ENCODE measurements at places on chromosomes 2 and 18.

GRCh38 chr2:1771626-1772280, 27.4 kb upstream of the PXDN start:
- no peak for DNase-seq

GRCh38 chr18:51425889-51426288, 228.4 kb upstream of the MEX3C start:
- DNase-seq: no peak

DNA sequence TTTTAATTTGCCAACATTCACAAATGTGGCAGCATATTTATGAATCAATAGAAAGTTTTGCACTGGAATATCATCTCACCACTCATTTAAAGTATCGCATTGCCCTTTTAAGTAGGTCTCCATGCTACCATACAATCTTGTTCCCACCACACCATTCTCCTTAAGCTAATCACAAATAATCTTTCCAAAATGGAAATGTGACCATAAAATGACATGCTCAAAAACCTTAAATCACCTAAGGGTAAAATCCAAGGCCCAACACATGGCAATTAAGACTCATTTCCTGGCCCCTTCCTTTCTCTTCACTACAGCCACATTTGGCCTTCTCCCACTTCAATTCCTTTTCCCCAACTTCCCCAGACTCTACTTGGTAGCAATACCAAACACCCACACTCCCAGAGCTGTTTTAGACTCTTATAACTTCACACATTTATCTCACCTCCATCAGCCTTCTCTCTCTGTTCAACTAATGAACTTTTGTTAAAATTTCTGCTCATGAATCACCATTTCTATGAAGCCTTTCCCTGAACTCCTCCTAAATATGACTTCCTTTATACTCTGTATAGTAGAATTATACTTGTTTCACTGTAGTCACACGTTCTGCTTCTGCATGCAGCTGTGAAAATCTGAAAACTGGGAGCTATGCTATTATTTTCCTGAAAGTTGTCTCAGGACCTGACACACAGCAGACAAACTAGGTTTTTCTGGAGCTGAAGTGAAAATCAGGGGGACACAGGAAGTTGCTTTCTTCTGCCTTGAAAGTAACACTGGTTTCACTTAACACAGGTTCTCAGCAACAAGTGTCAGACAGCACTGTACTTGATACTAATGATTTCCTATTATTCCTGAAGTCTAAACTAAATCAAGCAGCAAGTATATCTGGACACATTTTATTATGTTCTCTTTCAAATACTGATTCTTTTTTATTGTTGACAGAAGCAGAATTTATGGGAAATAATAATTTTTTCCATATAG, 303.9 kb downstream of the ZEB2 start:
- no peak for DNase-seq

DNA sequence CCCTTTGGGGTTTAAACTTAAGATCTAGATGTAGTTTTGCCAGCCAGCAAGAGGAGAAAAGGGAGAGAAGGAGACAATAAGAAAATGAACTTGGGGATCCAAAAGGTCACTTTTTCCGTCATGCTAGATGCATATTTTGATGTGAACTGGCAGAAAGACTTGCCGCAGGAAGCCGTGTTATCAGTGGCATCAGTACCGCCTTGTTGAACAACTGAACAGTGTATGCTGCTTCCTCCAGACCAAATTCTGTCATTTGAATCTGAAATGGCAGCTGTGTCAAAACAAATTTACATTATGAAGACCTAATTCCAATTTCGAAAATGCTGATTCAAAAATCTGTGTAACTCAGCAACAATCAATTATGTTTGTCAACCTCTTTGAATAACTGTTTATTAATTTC, 42.1 kb downstream of the TMEM200C start:
- no peak for DNase-seq

- no peak for DNase-seq
Measured at GRCh38 chr18:3885209-3885792, 435.3 kb downstream of the TGIF1 start.

- DNase-seq: no peak
Measured at GRCh38 chr2:4898706-4899105, 793.5 kb upstream of the SOX11 start.

GRCh38 chr2:46812361-46813019, 103.1 kb downstream of the MCFD2 start:
- DNase-seq: no peak

DNA sequence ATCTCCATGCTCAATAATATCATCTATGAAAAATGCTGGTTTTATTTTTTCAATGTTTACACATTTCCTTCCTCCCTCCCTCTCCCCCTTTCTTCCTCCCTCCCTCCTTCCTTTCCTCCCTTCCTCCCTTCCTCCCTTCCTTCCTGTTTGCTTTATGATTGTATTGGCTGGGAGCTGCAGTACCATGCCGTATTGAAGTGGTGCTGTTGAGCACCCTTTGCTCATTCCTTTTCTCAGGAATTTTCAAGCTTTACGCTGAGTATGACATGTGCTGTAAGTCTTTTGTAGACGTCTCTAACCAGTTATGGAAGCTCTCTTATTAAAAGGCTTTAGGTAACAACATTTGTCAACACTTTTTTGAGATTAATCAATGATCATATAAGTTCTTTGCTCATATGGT, 100.4 kb downstream of the SNTG2 start:
- no peak for DNase-seq

- no peak for DNase-seq
Measured at GRCh38 chr18:49304751-49305150, 155.7 kb downstream of the DYM start.

- no peak for DNase-seq
Measured at GRCh38 chr2:190420801-190421200, 12.6 kb downstream of the MFSD6 start.

- no peak for DNase-seq
Measured at GRCh38 chr2:105969552-105969951, 224.5 kb downstream of the UXS1 start.

GRCh38 chr2:16400127-16400623, 265.5 kb downstream of the CYRIA start:
- DNase-seq: no peak

DNA sequence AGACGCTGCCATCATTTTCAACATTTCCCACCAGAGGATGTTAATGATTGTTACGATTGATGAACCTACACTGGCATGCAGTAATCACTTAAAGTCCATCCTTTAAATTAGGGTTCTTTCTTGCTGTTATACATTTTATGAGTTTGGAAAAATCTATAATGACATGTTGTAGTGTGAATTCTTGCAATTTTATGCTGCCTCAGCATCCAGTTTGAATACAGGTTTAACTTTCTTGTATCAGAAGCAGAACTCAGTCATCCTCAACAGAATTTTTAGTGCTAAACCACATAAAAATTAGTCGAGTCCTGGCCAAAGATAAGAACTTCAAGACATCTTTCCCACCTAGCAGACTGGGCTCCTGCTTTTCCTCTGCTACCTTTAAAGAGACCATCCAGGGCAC, 303.3 kb downstream of the NUP35 start:
- DNase-seq: no peak

DNA sequence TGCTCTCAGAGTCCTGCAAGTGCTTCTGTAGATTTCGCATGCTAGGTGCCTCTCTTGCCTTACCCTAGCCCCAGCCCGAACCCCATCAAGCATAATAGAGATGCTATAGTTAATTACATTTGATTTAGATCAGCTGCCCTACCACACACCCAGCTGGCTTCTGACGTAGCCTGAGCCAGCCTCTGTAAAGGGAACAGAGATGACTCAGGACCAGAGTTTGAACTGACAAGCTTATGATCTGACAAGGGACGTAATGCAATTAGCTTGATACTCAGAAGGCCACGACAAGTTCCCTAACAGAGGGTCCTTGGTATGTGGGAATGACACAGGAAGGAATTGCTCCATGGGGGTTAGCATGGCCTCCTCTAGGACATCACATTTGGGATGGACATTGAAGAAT, 126.6 kb downstream of the LRATD1 start:
- no peak for DNase-seq

GRCh38 chr2:178550352-178550751, 70.1 kb downstream of the PLEKHA3 start:
- no peak for DNase-seq

GRCh38 chr2:42804338-42804737, 12.0 kb upstream of the HAAO start:
- no peak for DNase-seq

GRCh38 chr2:53231908-53232307, 535.7 kb upstream of the CHAC2 start:
- no peak for DNase-seq

DNA sequence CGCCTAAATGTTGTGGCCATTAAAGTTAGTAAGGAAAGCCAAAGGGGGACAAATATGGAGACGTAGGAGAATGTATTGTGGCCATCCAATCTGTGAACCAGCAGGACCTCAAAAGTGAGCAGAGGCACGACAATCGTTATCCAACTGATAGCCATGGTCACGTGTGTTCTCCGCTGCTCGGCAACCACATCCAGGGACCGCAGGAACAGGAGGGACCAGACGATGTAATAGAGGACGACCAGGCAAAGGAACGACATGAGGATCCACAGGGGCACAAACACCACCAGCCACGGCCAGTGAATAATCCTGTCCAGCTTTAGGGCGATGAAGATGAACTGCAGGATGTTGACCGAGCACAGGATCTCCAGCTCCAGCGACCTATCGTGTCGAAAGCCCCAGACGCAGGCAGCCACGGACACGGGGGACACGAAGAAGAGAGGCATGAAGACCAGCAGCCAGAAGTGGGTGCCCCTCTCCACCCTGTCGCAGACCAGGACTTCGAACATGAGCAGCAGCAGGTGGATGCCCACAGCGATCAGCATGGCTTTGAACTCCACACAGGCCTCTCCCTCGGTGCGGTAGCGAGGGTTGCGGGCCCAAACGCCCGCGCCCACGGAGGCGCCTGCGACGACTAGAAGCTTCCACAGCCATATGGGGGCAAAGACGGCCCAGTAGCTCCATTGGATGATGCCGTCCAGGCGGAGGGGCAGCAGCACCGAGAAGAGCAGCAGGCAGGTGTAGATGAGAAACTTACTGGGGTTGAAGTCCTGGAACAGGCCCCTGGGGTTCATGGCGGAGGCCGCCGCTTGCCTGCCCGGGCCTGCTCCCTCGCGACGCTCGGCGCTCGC, 790 bp downstream of the TMEM185B start:
- no peak for DNase-seq

DNA sequence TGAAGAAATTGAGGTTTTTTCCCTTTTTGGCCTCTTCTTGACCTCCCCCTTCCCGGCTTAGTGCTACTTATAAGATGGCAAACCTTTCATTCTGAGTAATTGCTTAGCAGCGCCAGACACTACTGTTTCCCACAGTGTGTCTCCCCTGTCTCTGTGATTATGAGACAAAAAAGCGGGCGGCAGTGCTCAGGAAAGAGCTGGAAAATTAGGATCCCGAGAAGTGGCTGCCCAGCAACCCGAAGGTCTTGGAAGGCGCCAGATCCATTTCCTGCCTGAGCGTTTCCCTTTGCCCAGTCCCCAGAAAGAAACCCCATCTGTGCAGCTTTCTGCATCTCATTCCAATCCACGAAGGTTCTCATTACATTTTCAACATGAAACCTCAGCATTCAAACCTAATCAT, 191.9 kb upstream of the APCDD1 start:
- no peak for DNase-seq

DNA sequence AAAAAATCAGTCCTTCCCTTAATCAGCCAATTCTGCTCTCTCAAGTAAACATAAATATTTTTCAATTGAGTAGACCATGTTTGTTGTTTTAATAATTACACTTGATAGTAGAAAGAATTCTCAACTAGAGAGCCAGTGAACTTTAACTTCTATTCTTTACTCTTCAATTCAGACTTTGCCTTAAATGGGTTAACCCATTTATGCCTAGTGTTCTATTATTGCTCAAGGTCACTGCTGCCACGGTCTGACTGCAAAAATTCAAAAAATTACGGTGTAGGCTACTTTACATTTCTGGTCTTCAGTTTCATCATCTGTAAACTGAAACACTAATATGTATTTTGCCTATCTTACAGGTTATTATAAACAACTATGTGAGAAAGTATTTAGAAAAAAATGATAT, 103.1 kb downstream of the TLK1 start:
- DNase-seq: no peak

DNA sequence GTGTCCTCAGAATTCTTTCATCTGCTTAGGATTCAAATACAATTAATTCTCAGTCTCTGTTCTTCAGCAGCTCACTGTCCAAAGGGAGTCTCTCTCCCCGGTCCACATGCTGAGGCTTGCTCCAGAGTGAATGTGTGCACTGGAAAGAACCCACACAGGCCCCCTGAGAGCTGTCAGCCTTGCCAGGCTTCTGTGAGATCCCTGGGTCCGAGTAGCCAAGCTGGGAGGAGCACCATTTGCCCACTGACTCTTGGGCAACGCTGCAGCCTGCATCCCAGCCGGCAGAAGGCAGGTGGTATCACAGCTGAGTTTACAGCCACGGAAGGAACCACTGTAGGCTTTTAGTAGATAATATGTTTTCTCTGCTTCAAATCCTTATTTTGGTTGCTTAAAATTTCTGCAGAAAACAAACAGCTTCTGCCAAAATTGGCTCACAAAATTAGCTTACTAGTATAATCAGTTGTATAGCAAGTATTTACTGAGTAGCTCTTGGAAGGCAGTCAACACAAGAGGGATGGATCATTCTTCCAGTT, 21.4 kb upstream of the LTBP1 start:
- no peak for DNase-seq

GRCh38 chr2:217803653-217803960, 199.2 kb downstream of the TNS1 start:
- DNase-seq: no peak

DNA sequence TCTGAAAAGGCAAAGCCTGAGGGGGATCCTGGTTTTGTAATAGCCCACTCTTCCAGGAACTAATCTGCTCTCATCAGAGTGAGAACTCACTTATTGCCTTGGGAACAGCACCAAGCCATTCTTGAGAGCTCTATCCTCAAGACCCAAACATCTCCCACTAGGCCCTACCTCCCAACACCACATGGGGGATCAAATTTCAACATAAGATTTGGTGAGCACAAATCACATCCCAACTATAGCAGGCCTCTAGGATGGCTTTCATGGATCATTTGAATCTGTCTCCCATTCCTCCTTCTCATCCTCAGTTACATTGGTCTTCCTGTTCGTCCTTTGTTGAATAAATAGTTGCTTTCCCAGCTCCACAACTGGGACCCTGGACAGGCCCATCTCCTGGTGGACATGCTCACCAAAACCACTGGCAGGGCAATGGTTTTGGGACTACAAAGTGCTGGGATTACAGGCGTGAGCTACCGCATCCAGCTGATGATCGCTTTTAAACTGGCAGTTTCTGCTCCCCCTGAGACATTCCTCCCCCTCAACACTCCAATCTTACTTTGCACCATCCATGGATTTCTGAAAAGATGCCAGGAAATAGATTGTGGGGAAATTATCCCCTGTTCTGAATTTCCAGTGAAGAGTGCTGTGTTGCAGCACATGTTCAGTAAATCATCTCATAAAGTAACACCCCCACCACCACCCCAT, 42.6 kb downstream of the MCFD2 start:
- no peak for DNase-seq
